ENCODE measurements at places on chromosomes 3 and 15.

GRCh38 chr3:67415511-67415910 is 238.9 kb downstream of the SUCLG2 start:
- DNase-seq, result no peak

DNA sequence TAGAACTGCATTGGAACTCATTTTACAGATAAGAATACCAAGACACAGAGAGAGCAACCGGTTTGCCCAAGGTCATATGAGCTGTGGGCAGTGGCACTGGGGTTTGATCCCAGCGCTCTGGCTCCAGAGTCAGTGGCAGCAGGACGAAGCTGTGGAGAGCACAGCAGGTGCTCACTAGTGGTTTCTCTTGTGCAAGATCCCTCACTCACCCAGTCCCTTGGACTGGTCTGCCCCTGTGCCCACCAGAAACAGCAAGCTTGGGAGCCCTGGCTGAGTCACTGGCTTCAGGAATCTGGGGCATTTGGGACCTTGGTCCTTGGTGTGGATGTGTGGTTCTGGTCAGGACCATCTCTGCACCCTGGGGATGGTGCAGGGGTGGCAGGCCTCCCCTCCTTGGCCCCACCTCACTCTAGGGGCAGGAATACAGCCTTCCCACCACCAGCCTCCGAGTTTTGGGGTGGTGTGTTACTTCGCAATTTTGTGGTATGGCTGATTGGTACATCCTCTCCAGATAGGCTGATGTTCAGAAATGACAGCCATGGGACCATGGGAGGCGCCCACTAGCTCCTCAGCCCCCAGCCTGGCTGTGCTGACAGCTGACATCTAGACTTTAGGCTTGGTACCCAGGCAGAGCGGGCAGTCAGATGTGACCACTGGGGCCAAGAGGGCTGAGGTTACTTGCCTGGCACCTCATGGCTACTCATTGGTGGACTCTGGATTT is 104.6 kb downstream of the LSM3 start:
- no peak for DNase-seq

DNA sequence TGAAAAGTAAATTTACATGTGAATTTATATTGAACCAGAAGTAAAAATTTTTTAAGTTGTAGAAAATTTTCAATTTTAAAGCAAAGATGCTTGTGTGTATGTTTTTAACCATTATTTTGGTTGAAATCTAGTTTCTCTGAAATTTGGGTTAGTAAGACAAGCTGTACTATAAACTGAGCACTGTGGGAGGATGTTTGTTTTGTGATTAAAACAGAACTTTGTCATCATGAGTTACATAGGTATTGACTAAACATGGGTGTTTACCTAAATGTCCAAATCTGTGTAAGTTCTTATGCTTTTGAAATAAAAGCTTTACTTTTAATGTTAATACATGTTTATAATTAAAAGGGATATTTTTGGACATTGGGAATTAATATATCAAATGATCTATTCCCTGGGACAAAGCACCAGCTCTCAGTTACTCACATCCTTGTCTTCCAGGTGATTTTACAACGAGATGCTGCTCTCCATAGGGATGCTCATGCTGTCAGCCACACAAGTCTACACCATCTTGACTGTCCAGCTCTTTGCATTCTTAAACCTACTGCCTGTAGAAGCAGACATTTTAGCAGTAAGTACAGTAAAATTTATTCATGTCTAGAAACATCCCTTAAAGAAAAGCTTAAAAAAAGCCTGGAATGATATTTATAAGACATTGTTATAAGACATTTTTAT is 32.7 kb downstream of the RNF13 start:
- no peak for DNase-seq

- DNase-seq, result peak; percentile 24
Observed at GRCh38 chr3:125512135-125512920, 7.7 kb downstream of the SNX4 start.

DNA sequence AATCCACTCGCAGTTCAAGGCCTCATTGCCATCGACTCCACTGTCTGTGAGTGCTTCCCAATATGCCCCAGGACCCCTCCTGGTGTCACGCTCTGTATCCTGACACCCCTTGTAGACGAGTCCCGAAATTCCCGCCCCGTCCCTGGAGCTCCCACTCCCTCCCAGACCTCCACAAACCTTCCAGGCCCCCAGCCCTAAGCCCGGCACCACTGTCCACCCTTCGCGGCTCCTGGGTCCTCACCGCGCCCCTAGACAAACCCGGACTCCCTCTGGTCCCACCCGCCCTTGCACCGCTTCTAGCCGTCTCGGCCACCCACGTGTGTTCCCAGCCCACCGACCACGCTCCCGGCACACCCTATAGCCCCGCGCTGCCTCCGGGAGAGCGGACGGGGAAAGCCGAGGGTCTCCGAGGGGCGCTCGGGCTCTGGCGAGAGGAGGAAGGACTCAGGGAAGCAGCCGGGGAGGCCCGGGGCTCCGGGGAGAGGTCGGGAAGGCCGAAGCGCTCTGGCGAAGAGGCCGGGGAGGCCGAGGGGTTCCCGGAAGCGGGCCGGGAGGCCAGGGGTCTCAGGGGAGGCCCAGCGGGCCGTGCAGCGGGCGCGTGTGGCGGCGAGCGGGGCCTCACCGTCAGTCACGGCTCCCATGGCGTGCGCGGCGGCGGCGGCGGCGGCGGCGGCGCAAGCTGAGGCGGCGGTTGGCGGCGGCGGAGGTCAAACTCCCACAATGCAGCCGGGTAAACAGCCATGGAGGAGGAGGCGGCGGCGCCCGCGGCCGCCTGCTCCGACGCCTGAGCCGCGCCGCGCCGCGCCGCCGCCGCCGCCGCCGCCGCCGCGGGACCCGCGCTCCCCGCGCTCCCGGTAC is at the start of the genes ATXN7 and THOC7:
Gene ATXN7, plus strand, starts transcription at position 718 of the 858 bp plus-strand sequence. CDS start 48,732 bp downstream, outside the sequence.
Gene THOC7, minus strand, starts transcription at position 656 of the 858 bp plus-strand sequence. Its CDS starts 15 bp downstream, at position 641.
- peak; percentile 65 for DNase-seq

DNA sequence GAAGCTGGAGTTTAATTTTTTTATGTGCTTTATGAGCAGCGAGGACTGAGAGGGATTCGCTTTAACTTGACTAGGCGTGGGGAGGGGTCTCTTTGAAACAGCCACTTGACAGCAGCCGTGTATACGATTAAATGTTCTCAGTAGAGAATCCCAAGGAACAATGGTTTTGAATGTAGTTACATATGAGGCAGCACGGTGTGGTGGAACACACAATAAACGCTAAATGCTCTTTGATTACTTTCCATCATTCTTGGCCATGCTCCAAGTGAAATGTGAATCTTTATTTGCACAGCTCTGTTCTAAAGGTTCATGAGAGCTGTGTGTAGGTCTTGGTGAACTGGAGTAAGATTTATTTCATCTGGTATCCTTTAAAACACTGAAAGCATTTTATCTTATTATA is 251.4 kb upstream of the TGFBR2 start:
- no peak for DNase-seq

DNA sequence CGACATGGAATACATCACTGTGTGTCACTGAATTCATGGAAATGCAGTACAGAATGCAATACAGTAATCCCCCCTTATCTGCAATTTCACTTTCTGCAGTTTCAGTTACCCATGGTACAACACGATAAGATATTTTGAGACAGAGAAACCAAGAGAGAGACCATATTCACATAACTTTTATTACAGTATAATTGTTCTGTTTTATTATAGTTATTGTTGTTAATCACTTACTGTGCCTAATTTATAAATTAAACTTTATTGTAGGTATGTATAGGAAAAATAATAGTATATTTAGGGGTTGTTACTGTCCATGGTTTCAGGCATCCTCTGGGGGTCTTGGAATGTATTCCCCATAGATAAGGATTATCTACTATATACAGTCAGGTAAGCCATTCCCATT is 61.8 kb downstream of the MBNL1 start:
- DNase-seq, result no peak

DNA sequence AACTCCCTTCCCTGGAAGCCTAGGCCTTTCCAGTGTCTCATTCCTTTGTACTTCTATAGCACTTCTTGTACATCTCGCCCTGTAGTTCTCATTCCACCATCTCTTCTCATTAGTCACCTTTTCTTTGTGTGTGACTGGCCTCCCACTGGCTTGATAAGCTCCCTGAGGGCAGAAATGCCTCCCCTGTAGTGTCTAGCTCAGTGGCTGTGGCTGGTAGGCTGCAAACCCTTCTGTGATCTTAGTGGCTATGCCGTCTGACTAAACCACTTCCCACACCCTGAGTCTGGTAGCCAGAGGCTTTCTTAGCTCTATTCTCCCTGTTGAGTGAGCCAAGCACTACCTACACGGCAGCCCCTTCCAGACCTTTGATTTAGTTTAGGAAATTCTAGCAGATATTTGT is 24.4 kb upstream of the TNFAIP8L3 start:
- DNase-seq, result no peak

GRCh38 chr3:179015551-179016020 is 56.0 kb downstream of the ZMAT3 start:
- DNase-seq, result peak; percentile 82

DNA sequence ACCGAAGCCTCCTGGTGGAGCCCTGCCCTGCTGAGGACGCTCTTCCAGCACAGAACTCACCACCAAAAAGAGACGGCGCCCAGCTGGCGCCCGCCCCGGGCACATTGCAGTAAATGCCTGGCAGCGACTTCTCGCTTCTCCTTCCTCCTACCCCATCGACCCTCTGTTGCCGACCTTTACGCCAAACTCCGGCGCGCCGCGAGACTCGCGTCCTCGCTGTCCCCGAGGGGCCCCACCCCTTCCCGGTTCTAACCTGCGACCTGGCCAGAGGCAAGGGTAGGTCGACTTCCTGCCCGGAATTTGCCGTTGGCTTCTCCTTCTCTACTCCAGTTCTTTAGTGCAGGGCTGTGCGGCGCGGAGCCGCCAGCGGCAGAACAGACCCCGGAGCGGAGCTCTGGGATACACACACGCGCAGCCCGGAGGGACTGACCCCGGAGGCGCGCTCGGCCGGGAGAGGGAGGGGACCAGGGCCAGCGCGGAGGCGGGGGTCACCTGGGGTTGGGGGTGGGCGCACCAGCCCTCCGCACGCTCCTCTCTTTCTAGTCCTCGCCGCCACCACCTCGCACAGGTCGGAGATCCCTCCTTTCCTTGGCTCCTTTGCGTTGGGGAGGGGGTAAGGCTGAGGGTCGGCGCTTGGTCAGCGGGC is 226.6 kb upstream of the AZI2 start:
- DNase-seq, result peak; percentile 49

- DNase-seq, result no peak
Observed at GRCh38 chr15:94778840-94779239, 547.5 kb downstream of the MCTP2 start.

- DNase-seq, result peak; percentile 83
Observed at GRCh38 chr15:52651868-52652267, 27.3 kb downstream of the ATOSA start.

Measured in NCI-H82 (cell line).